ENCODE measurements at places on chromosomes 7 and 10.

DNA sequence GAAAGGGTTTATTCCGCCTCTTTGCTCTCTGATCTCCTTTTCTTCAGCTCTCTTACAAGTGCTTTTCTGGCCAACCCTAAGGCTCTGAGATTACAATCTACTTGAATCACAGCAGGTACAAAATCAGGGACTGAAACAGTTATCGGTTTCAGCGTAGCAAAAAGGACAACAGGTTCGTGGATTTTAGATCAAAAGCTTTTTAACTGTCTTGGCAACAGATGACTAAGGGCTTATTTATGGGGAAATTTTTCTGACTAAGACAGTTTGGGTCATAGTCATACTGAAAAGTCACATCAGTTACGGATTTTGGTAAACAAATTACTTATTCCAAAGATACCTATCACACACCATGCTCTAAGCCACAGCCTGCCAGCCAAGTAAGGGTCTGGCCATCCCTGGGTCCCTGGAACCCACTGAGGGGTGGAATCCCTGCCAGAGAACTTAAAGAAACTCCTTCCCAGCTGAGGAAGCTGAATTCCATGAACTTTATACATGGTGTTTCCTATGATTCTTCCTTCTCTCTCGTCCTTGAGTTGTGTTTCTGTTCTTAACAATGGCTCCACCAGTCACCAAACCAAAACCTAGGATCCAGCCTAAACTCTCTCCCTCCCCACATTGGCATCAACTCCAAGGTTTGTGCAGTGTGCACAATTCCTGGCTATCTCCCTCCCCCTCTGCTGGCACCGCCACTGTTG is 169.3 kb downstream of the FAM107B start:
- DNase-seq, result peak; percentile 58

- DNase-seq, result no peak
Observed at GRCh38 chr10:125159932-125160855, at the start of gene CTBP2. Gene CTBP2 (minus strand): TSS chr10:125160563.

DNA sequence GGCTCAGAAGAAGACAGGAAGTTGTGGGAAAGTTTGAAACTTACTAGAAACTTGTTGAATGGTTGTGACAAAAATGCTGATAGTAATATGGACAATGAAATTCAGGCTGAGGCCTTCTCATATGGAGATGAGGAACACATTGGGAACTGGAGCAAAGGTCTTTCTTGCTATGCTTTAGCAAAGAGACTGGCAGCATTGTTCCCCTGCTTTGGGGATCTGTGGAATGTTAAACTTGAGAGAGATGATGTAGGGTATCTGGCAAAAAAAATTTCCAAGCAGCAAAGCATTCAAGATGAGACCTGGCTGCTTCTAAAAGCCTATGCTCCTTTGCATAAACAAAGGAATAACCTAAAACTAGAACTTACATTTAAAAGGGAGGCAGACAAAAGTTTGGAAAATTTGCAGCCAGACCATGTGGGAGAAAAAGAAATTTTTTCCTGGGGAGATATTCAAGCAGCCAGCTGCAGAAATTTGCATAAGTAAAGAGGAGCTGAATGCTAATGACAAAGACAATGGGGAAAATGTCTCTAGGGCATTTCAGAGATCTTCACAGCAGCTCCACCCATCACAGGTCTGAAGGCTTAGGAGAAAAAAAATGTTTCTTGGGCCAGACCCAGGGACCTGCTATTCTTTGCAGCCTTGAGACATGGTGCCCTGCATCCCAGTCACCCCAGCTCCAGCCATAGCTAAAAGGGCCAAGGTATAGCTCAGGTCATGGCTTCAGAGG is 16.5 kb upstream of the KCND2 start:
- no peak for DNase-seq

GRCh38 chr7:122901250-122901649 is 15.0 kb upstream of the CADPS2 start:
- no peak for DNase-seq
